ENCODE measurements at places on chromosomes 16 and 17.

DNA sequence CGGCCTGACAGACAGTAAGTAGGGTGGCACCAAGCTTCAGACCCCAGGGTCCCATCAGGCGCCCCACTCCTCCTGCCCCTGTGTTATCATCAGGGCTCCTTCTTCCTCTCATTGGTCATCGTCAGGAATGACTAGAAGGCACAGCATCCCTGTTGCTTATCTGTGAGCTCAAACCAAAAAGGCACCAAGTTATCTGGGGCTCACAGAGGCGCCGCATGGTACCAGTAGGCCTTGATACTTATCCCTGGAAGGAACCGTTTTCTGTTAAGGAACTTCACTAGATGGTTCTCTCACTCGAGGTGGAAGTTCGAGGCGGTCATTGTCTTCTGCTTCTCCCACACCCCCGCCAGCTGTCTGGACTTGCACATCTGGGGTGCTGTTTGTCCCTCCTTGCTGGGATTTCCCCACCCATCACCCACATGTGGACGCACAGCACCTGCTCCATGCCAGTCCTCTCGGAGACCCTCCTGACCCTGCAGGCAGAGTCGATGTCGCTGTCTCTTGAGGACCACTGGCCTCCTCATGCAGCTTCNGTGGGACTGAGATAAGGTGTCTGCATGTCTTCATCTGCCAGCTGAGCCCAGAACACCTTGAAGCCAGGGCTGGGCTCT, 52.1 kb downstream of the METRNL start:
- DNase-seq = no peak
- H3K27me3 ChIP-seq = peaks cover 4% of the 10 kb centered on the region
- no peaks in the 10 kb centered on the region for H3K4me1 ChIP-seq
- H3K27ac ChIP-seq = no peak overlapping the region

GRCh38 chr16:76201385-76201784, 75.8 kb upstream of the CNTNAP4 start:
- DNase-seq = no peak
- no peaks in the 10 kb centered on the region for H3K27me3 ChIP-seq
- no peaks in the 10 kb centered on the region for H3K4me1 ChIP-seq
- H3K36me3 ChIP-seq = no peaks in the 10 kb centered on the region
- H3K27ac ChIP-seq = no peak overlapping the region

GRCh38 chr17:45782889-45783592, 1.1 kb upstream of the CRHR1 start:
- peaks cover 5% of the 10 kb centered on the region for H3K4me1 ChIP-seq
- H3K27me3 ChIP-seq = peaks cover 43% of the 10 kb centered on the region
- H3K4me3 ChIP-seq = peak overlapping the region; percentile 67
- DNase-seq = peak; percentile 52

GRCh38 chr16:3242709-3243108, 7.8 kb upstream of the ZNF200 start:
- peaks cover 1% of the 10 kb centered on the region for H3K27me3 ChIP-seq
- DNase-seq = no peak
- no peaks in the 10 kb centered on the region for H3K4me1 ChIP-seq
- no peaks in the 10 kb centered on the region for H3K36me3 ChIP-seq

GRCh38 chr17:77666462-77666861, 292.0 kb upstream of the TNRC6C start:
- peaks cover 41% of the 10 kb centered on the region for H3K4me1 ChIP-seq
- H3K36me3 ChIP-seq = peaks cover 14% of the 10 kb centered on the region
- H3K27ac ChIP-seq = peak overlapping the region; percentile 97

DNA sequence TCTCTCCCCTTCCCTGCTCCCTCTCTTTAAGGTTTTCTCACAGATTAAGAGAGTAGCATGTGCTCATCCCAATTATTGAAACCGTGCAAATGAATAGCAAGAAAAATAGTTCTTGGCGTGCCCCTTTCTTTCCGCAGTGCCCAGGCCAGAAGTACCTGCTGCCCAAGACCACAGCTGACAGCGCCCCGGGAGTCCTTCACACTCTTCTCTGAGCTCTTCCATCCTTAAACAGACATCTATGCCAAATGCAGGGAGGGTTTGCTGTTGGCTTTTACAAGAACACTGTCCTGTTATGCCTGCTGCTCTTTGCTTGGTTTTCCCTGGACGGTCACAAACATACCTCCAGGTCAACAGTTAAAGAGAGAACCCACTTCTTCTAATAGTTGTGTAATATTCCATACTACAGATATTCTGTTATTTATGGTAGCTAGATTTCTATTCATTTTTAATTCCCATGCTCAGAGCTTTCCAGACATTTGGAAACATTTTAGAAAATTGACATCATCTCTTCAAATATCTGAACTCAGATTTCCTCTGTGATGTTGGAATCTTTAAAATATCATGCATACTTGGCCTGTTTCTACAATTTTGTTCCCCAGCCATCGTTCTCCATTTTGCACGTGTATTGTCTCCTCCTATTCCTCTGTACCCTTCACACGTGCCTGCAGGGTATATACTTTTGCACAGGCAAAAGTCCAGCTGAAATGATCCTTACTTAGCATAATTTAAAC, 416.7 kb downstream of the WWOX start:
- no peak overlapping the region for H3K27ac ChIP-seq
- no peaks in the 10 kb centered on the region for H3K27me3 ChIP-seq
- no peaks in the 10 kb centered on the region for H3K4me1 ChIP-seq
- no peaks in the 10 kb centered on the region for H3K36me3 ChIP-seq
- H3K4me3 ChIP-seq = no peak overlapping the region

GRCh38 chr16:10178080-10178479, 4.1 kb downstream of the GRIN2A start:
- peaks cover 3% of the 10 kb centered on the region for H3K4me1 ChIP-seq
- no peak overlapping the region for H3K27ac ChIP-seq
- H3K27me3 ChIP-seq = peaks cover 30% of the 10 kb centered on the region

DNA sequence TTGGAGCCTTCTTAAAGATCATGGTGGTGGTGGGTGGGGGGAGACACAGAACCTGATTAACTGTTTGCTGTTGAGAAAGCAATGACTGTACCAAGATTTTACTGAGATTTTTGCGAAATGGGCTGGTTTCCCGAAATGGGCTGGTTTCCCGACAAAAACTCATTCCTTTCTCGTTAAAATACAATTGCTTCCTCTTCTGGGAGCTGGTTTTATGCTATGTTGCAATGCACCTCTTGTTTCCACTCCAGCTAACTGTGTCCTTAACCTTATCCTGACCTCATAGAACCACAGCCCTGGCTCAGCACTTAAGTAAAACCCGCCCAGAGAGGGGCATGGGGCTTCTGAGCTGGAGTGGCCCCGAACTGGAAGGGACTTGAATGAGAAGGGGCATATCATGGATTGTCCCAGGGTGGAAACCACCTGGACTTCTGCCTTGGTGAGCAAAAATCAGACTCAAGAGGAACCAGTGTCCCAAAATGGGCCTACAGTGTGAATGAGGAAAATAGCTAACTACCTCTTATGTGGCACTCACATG, 20.9 kb downstream of the FAM20A start:
- H3K4me3 ChIP-seq = no peak overlapping the region
- no peak for DNase-seq
- H3K4me1 ChIP-seq = no peaks in the 10 kb centered on the region
- no peak overlapping the region for H3K27ac ChIP-seq
- no peaks in the 10 kb centered on the region for H3K36me3 ChIP-seq
- H3K27me3 ChIP-seq = peaks cover 3% of the 10 kb centered on the region

DNA sequence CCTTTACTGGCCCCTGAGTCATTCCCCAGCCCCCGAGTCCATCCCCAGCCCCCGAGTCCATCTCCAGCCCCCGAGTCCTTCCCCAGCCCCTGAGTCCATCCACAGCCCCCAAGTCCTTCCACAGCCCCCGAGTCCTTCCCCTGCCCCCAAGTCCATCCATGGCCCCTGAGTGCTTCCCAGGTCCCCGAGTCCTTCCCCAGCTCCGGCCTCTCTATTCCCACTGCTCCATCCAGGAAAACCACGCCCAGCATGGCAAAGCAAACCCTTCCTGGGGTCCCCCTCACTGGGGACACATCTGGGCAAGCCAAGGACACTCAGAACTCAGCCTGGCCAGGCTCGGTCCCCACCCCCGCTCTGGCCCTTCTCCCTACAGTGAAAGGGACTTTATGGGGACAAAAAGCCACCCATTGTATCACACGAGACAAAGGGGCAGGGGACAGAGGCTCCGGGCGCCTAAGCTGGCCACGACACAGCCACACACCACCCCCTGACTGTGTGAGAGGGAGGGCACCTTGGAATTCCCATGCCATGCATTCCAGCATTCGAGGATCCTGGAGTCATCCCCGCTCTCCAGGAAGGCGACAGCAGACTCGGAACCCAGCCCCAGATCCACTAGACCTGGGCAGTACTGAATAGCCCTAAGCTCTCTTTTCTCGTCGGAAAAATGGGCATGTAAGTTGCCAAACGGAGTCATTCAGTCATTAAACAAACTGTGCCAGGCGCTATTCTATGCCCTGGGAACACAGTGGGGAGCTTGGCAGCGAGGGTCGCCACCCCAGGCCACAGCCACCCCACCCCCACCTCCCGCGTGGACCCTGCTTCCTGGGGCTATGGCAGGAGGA, 14.0 kb downstream of the PLLP start:
- H3K4me3 ChIP-seq = no peak overlapping the region
- H3K36me3 ChIP-seq = no peaks in the 10 kb centered on the region
- H3K27ac ChIP-seq = no peak overlapping the region

- peaks cover 75% of the 10 kb centered on the region for H3K4me1 ChIP-seq
Measured at GRCh38 chr17:46118964-46119363, 74.3 kb downstream of the KANSL1 start.

GRCh38 chr17:7313088-7313889, 1.9 kb downstream of the GPS2 start:
- H3K27ac ChIP-seq = peak overlapping the region; percentile 56
- H3K4me1 ChIP-seq = peaks cover 61% of the 10 kb centered on the region
- H3K4me3 ChIP-seq = peak overlapping the region; percentile 32

- H3K4me1 ChIP-seq = peaks cover 28% of the 10 kb centered on the region
- peaks cover 38% of the 10 kb centered on the region for H3K36me3 ChIP-seq
- no peaks in the 10 kb centered on the region for H3K27me3 ChIP-seq
- H3K4me3 ChIP-seq = no peak overlapping the region
Measured at GRCh38 chr16:68355447-68356248, 44.8 kb downstream of the PRMT7 start.

DNA sequence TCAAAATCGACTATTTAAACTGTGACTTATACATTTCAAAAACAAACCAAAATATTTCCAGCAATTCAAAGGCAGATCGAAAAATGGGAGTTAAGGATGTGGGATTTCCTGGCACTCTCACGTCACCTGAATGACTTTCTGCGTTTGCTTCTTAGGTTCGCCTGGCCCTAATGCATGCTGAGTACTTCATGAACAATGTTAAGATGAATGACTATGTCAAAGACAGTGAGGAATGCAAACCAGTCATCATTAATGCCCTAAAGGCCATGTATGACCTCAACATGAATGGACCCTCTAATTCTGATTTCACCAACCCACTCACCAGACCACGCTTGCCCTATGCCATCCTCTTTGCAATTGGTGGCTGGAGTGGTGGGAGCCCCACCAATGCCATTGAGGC, 7.3 kb downstream of the KLHL10 start:
- no peaks in the 10 kb centered on the region for H3K27me3 ChIP-seq
- no peak for DNase-seq
- H3K36me3 ChIP-seq = no peaks in the 10 kb centered on the region
- H3K4me1 ChIP-seq = peaks cover 7% of the 10 kb centered on the region

DNA sequence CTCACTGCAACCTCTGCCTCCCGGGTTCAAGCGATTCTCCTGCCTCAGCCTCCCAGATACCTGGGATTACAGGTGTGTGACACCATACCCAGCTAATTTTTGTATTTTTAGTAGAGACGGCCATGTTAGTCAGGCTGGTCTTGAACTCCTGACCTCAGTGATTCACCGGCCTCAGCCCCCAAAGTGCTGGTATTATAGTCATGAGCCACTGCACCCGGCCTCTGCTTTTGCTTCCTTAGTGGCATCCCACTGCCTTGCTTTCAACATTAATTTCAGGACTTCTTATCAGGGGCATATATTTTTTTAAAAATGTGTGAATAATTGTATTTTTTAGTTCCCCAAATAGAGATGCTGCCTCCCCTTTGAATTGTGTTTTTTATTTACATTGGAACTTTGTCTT, 98.8 kb downstream of the SYCE1L start:
- H3K4me1 ChIP-seq = no peaks in the 10 kb centered on the region
- H3K4me3 ChIP-seq = no peak overlapping the region

DNA sequence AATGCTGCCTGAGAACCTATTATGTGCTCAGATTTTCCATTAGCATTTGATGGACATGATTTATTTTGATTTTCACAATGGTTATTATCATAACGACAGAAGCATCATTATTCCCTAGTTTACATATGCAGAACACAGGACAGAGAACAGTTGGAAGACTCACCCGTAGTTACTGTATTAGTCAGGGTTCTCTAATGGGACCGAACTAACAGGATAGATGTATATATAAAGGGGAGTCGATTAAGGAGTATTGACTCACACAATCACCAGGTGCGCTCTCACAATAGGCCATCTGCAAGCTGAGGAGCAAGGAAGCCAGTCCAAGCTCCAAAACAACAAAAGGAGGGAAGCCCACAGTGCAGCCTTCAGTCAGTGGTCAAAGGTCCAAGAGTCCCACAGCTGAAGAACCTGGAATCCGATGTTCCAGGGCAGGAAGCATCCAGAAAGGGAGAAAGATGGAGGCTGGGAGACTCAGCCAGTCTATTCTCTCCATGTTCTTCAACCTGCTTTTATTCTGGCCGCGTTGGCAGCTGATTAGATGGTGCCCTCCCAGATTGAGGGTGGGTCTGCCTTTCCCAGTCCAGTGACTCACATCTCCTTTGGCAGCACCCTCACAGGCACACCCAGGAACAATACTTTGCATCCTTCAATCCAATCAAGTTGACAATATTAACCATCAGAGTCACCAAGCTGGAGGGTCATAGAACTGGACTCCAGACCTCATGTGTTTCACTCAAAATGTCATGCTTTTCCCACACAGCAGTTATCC, 92.7 kb upstream of the XYLT1 start:
- H3K27ac ChIP-seq = no peak overlapping the region
- H3K27me3 ChIP-seq = peaks cover 14% of the 10 kb centered on the region
- H3K4me3 ChIP-seq = no peak overlapping the region
- H3K36me3 ChIP-seq = no peaks in the 10 kb centered on the region
- DNase-seq = no peak
- no peaks in the 10 kb centered on the region for H3K4me1 ChIP-seq

- H3K36me3 ChIP-seq = no peaks in the 10 kb centered on the region
- H3K27me3 ChIP-seq = no peaks in the 10 kb centered on the region
- H3K4me3 ChIP-seq = no peak overlapping the region
Measured at GRCh38 chr17:58587713-58588117, 73.3 kb upstream of the MTMR4 start.

DNA sequence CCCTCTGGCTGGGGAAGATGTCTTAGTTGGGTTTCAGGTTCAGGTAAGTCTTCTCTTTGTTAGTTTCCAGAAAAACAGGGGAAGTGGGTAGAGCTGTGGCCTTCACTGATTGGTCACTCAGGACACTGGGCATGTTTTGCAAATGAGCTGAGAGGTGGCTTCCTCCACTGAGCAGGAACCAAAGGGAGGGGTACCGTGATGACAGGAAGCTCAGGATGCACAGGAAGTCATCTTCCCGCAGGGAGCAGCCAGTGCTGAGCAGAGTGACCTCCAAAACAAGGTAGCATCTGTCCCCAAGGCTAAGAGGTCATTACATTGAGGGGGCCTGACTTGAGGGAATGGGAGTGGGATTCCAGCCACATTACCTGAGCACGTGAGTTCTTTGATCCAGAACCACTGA, 5.6 kb downstream of the NT5C start:
- H3K27me3 ChIP-seq = no peaks in the 10 kb centered on the region
- peaks cover 38% of the 10 kb centered on the region for H3K4me1 ChIP-seq
- peak overlapping the region; percentile 65 for H3K27ac ChIP-seq
- peaks cover 11% of the 10 kb centered on the region for H3K36me3 ChIP-seq
- DNase-seq = no peak

All from activated CD4-positive, alpha-beta memory T cell treated with anti-CD3 and anti-CD28 coated beads for 36 hours (primary cell).